ENCODE measurements at places on chromosomes 2 and 18.

DNA sequence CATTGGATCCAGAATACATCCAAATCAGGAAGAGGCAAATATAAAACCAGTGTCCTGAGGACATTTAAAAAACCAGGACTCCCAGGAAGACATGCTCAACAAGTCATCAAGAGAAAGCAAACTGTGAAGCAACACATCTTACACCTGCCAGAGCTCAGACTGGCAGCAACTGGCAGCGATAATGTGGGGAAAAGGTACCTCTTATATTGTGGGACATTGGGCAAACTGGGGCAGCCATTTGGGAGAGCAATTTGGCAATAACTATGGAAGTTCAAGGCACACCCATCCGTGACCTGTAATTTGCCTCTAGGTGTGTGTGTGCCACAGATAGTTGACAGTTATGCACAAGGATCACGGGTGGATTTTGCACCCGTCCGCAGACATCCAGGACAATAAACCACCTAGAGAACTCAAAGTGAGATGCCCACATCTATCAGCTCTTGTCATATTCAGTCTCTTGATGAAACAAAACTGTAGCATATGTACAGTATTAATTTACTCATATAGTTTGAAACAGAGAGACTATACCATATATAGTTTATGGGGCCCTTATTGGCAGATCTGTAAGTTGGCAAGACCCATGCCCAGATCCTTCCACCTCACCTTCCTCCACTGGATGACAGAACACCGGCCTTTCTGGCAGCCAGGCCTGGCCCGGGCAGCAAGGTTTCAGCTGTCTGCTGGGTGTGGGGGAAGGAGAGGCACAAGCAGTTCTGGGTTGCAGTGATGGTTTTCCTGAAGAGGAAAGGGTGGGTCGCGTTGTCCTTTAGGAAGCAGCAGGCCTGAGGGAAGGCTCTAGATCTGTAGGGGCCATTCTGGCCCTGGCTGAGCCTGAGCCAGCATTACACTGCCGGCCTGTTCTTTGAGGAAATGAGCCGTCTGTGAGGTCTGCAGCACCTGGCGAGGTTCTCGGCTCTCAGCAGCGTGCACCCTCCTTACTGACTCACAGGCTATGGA, 18.8 kb downstream of the HJURP start:
- no peak for DNase-seq

DNA sequence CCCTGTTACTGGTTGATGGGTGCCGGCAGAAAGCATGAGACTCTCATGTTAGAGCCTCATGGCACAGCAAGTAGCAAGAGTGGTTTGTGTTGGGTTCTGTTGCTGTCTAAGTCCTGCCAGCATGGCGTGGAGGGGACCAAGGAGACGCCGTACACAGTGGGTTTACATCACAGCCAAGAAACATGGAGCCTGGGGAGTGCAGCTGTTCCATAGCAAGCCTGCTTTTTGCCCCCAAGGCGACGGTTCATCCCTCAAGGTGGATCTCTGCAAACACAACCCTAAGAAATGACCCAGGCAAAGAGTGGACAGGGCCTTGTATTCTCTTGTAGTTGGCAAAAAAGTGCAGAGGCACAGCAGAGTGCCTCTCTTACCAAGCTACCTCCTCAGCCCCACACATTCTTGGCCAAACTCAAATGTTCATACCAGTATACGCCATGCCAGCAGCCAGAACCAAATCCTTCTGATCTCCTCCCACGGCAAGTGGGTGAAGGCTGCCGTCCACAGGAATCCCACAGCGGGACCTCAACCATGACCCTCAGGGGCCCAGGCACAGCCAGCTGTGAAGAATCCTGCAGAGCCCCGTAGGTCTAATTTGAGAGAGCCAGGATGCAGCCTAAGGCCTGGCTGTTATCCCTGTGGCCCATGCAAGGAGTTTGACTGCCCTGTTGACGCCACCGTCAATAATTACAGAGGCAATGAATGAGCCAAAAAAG, 19.0 kb downstream of the SNED1 start:
- DNase-seq, result no peak

DNA sequence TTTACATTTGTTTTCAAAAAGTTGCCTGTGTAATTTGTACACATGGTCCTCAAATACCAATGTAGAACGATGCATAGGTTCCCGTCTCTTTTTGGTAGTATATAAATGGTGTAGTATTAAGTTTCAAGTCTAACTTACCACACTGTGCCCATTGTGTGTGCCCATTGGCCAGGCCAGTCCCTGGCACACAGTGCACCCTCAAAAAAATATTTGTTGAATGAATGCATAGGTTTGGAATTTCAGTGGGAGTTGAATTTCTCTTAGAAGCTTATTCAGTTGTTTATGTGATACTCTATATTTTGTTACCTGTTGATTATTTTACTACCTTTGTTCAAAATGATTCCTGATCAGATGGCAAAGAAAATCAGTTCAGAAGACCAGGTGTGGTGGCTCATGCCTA, 30.1 kb downstream of the IDH1 start:
- no peak for DNase-seq

DNA sequence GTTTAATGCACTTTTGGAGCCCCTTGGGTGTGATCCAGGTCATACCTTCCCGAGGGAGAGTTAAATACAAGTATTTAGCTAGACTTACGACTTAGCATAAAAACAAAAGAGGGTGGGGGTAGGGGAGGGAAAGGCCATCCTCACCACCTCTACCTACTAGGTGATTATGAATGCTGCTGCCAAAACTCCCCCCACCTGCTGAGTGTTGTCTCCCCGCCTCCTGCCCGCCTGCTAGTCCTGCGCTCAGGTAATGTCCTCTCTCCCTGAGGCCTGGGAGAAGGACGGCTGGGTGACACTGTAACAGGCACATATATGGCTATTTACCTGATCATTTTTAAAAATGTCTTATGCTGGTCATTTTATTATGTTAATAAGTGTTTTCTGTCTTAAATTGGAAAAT, 3.0 kb upstream of the NCKAP5 start:
- no peak for DNase-seq

GRCh38 chr2:15316370-15316814, 244.7 kb downstream of the NBAS start:
- no peak for DNase-seq

GRCh38 chr2:113962692-113963480, 73.0 kb downstream of the ACTR3 start:
- no peak for DNase-seq

DNA sequence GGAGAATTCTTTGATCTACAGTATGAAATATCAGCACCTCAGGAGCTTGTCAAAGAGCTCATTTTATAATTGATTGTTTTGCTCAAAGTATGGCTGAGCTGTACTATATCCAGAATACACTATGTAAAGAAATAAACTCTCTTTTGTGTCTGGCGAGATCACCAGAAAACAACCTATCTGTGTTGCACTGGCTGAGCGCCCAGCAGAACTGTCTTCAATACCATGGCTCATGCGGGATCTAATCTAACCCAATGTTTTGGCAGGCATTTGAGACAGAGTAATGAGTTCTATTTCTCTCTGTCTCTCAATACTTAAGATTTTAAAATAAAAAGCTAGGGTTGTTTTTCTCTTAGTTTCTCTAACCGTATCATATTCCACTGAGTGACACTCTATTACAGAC, 192.4 kb downstream of the L3MBTL4 start:
- no peak for DNase-seq

GRCh38 chr2:38690499-38691420, 24.8 kb downstream of the GALM start:
- peak; percentile 57 for DNase-seq

- DNase-seq, result no peak
Measured at GRCh38 chr2:119475225-119475856, 43.7 kb downstream of the TMEM37 start.

DNA sequence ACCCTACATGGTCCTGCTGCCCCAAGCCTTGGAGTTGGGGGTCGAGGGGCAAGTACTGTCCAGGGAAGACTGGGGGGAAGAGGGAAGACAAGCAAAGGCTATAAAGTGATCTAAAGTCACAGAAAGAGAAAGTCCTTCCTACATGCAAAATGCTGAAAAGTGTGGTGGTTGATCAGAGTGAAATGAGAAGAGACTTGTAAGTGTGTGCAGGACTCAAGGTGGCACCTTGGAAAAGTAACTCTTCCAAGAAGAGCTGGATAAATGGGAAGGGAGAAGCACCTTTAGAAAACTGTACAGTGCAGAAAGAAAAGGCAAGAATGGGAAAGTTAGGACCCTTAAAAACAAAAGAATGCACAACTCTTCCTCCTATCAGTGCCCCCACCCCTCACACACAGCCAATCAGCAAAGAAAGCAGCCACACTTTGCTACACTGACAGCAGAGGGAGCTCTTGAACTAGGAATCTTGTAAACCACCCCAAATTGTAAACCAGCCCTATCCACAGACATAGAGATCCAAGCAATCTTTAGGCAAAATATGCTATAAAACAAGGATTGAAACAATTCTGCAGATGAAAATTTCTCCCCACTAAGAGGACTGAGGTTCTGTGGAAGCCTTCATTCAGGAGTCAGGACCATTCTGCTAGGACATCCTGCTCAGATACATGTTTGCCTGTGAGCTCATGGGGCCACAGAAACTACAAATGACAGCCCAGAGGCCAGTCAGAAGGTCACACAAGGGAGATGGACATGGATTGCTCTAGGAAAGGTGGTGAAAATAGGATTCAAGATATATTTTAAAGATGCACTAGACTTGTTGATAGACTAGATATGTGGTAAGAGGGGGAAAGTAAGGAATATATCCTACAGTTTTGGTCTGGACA, 146.4 kb downstream of the FTCDNL1 start:
- DNase-seq, result peak; percentile 55

- DNase-seq, result no peak
Measured at GRCh38 chr18:41767960-41768359, 187.1 kb upstream of the PIK3C3 start.

- DNase-seq, result no peak
Measured at GRCh38 chr2:11540996-11541692, 7.3 kb downstream of the GREB1 start.

DNA sequence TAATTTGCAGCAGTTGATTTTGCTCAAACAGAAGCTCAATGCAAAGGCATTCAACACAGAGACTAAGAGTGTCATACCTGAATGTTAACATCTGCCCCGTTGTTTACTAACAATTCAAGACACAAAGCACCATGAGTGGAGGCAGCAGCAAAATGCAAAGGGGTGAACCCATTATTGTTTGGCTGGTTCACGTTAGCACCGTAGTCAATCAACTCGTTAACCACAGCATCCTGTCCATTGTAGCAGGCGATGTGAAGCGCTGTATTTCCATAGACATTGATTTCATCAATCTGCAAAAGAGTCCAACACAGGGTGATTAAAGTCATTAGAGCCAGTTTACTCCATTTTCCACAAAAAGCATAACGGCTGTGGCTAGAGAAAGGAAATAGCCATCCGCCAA, 189.3 kb downstream of the ANKRD44 start:
- no peak for DNase-seq

DNA sequence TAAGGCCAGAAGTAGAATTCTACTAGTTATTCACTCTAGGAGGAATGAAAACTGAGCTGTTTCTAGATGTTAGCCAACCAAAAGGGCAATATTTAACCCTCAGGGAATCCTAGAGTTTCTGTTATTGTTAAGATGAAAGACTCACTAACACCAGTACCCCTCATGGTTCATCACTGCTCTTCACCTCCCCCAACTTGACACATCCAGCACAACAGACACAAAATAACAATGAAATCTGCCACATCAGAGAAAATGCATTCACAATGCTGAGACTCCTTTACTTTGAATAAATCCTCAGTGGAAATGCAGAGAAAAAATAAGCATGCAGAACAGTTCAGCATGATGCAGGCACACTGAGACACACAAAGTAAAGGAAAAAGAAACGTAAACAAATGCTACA, 111.3 kb downstream of the RIF1 start:
- no peak for DNase-seq

DNA sequence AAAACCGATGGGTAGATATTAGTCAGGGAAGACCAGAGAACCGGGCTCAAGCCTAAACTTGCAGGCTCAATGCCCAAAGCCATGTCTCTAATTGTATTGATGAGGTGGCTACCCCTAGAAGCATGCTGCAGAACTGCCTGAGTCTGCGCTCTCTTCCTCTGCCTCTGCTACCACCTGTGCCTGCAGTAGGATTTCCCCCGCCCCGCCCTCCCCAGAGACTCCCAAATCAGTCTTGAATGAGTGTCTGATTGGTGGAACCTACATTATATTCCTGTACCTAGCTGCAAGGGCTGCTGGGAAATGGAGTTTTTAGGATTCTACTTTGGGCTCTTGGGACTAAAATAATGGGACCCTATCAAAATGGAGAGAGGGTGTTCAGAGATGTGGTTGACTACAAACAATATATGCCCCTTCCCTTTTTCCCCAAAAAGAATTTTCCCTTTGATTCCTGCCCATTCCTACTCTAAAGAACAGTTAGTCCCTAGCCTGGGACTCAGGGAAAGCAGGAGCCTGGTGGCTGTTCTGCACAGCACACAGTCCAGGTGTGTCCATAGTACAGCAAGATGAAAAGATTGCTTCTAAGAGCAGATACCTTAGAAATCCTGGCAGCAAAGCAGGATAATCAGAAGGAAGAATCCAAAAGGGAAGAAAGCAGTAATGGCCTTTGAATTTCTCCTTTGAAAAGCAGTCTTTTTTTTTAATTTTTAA, 12.5 kb downstream of the GRP start:
- DNase-seq, result no peak

DNA sequence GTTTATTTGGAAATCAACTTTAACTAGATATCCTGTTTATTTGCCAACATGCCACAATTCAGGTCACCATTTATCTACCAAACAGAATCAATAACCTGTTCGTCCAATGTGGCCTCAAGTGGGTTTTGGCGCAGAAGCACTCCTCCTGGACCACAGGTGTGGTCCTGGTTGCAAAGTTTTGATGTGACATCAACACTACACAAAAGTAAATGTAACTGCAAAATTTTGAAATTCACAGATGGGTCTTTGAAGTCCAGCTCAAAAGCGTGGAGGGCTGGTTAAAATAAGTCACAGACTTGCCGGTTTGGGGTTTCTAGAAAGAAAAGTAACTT, 474 bp upstream of the GCA start:
- DNase-seq, result no peak

DNA sequence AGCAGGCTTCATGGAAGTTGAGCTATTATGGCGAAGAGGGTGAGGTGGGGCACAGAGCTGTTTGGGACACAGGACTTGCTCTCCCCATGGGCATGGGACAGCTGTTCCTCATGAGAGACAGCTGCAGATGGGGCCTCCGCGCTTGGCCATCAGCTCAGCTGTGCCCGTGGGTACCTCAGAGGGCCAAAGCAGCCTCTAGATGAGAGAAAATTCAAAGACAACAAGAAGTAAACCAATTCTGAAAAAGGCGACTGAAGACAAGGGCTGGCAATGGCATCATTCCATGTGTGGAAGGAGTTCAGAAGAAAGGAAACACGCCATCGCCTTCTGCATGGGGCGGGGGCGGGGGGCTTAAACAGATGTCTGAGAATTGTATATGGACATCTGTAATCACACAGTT, 136.2 kb downstream of the BCL2 start:
- DNase-seq, result no peak

GRCh38 chr2:166351319-166351718, 24.4 kb downstream of the SCN9A start:
- DNase-seq, result no peak

GRCh38 chr2:239790721-239791120, 234.4 kb downstream of the NDUFA10 start:
- DNase-seq, result no peak

GRCh38 chr2:149018981-149019380, 19.5 kb upstream of the LYPD6B start:
- no peak for DNase-seq

GRCh38 chr18:50356036-50356945, 18.6 kb upstream of the SKA1 start:
- DNase-seq, result no peak

- DNase-seq, result no peak
Measured at GRCh38 chr2:78589871-78590270, 435.6 kb upstream of the REG3G start.

GRCh38 chr18:39596891-39597290, 2031.3 kb upstream of the CELF4 start:
- no peak for DNase-seq

GRCh38 chr2:54497763-54498680, 41.9 kb downstream of the SPTBN1 start:
- DNase-seq, result no peak
